Fibroblast of villous mesenchyme (primary cell): ENCODE measurements at places on chromosomes 16 and 17. TPM values are rescaled to one million over a fixed set of nuclear protein-coding genes. Genes with fewer than 3 reads are reported as not detected.

KRTAP9-4 gene
- not detected in 2 replicates for total RNA-seq

LGALS9B gene
- total RNA-seq = not detected in 2 replicates

LLGL2 gene
- 0.32 and 2.2 TPM in 2 replicates for total RNA-seq

CHST6 gene
- under 0.01 TPM in 2 replicates for total RNA-seq

EXOC3L1 gene
- not detected in 2 replicates for total RNA-seq

KRT39 gene
- not detected in 2 replicates for total RNA-seq

ASB16 gene
- total RNA-seq = under 0.01 TPM in 1 of 2 replicates, not detected in the other

RAMP2 gene
- total RNA-seq = not detected in 2 replicates

TPPP3 gene
- total RNA-seq = 0.86 and 0.97 TPM in 2 replicates

GLP2R gene
- total RNA-seq = 0.32 and 0.43 TPM in 2 replicates

HIGD1B gene
- not detected in 2 replicates for total RNA-seq

PALB2 gene
- total RNA-seq = 18.0 and 22.0 TPM in 2 replicates

CD300LD gene
- not detected in 2 replicates for total RNA-seq

NPIPA5 gene
- total RNA-seq = 0.64 and 0.86 TPM in 2 replicates

ABCC11 gene
- total RNA-seq = under 0.01 and 0.43 TPM in 2 replicates

CDH8 gene
- 0.32 TPM in 1 of 2 replicates, not detected in the other for total RNA-seq

NRN1L gene
- not detected in 2 replicates for total RNA-seq

MYLK3 gene
- under 0.01 and 0.64 TPM in 2 replicates for total RNA-seq

USH1G gene
- not detected in 2 replicates for total RNA-seq

TCAP gene
- under 0.01 TPM in 1 of 2 replicates, not detected in the other for total RNA-seq

KCNJ2 gene
- 0.64 and 0.86 TPM in 2 replicates for total RNA-seq
